ENCODE measurements at places on chromosomes 13 and 19. TPM values are rescaled to one million over a fixed set of nuclear protein-coding genes. Genes with fewer than 3 reads are reported as not detected.

GRCh38 chr19:16330368-16330801 lies 5.8 kb downstream of the KLF2 start:
- H3K27me3 ChIP-seq, result peaks cover 25% of the 10 kb centered on the region
- H3K36me3 ChIP-seq, result peaks cover 45% of the 10 kb centered on the region
- H3K4me1 ChIP-seq, result peaks cover 64% of the 10 kb centered on the region
- peak; percentile 94 for DNase-seq

DNA sequence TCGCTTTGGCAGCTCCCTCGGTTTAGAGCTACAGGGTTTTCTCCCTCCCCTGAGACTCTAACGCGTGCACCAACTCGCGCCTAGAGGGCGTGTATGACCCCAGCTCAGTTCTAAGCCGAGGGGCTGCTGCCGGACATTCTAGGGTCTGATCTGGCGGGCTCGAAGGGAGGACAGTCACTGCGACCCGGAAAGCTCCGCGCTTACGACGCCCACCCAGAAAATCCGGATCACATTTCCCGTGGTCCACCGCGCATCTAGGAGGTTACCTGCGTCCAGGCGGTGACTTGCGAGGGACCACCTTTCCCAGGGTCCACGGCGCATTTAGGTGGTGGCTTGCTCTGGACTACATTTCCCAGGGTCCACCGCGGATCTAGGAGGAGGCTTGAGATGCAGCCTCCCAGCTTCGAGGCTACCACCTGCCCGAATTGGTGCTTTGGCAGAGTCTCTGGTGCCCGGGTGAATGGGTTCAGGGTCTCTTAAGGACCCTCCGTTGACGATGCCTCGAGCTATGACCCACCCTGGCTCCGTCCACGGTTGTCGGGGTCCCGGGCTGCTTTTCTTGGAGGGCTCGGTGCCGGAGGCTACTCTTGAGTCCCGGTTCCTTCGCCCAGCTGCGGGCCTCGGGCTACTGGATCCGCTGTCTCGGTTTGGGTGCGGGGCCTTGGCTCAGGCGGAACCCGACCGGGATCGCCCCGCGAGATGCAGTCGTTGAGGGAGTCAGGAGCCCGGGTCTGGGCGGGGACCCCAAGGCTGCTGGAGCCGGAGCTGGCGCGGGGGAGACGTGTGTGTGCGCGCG lies 30.5 kb downstream of the ZNF146 start:
- H3K36me3 ChIP-seq, result peaks cover 17% of the 10 kb centered on the region
- H3K4me3 ChIP-seq, result no peak overlapping the region
- no peak overlapping the region for H3K27ac ChIP-seq
- no peaks in the 10 kb centered on the region for H3K4me1 ChIP-seq
- H3K27me3 ChIP-seq, result peaks cover 6% of the 10 kb centered on the region

Gene SLC6A16
- 3.4 TPM for total RNA-seq

DNA sequence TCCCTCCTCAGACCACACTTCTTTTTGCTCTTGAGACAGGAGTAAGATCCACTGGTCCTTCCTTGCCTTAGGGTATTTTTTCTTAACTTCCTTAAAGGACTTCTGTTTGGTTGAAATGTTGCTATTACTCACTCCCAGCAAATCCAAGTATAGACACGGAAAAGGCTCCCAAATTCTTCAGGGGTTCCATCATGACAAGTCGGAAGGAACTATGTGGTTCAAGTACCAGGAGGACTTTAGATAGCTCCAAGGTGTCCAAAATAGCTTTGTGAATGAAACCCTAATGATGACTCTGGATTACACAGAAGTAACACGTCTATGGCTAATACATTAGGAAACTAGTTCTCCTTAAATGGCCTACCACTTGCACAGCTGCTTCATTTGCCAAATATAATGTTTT lies 238.7 kb downstream of the KCTD12 start:
- no peak for DNase-seq
- no peak overlapping the region for H3K4me3 ChIP-seq
- H3K27me3 ChIP-seq, result peaks cover 4% of the 10 kb centered on the region
- no peaks in the 10 kb centered on the region for H3K4me1 ChIP-seq
- no peak overlapping the region for H3K27ac ChIP-seq

Gene TNNT1
- total RNA-seq, result not detected

GRCh38 chr13:33711436-33711835 lies 106.5 kb upstream of the RFC3 start:
- no peak overlapping the region for H3K27ac ChIP-seq
- H3K27me3 ChIP-seq, result peaks cover 7% of the 10 kb centered on the region
- no peak overlapping the region for H3K4me3 ChIP-seq
- no peaks in the 10 kb centered on the region for H3K4me1 ChIP-seq
- DNase-seq, result no peak

- DNase-seq, result peak; percentile 38
- H3K27me3 ChIP-seq, result no peaks in the 10 kb centered on the region
- no peak overlapping the region for H3K4me3 ChIP-seq
- peaks cover 9% of the 10 kb centered on the region for H3K4me1 ChIP-seq
Measured at GRCh38 chr13:94620286-94620896, 18.7 kb downstream of the GPR180 start.

Gene SYT5
- total RNA-seq, result 0.47 TPM

GRCh38 chr19:42281146-42281826 lies 12.2 kb downstream of the CIC start:
- H3K4me3 ChIP-seq, result no peak overlapping the region
- peaks cover 63% of the 10 kb centered on the region for H3K4me1 ChIP-seq
- peaks cover 10% of the 10 kb centered on the region for H3K36me3 ChIP-seq
- no peak for DNase-seq
- H3K27me3 ChIP-seq, result no peaks in the 10 kb centered on the region

Gene NLRP4
- total RNA-seq, result not detected

DNA sequence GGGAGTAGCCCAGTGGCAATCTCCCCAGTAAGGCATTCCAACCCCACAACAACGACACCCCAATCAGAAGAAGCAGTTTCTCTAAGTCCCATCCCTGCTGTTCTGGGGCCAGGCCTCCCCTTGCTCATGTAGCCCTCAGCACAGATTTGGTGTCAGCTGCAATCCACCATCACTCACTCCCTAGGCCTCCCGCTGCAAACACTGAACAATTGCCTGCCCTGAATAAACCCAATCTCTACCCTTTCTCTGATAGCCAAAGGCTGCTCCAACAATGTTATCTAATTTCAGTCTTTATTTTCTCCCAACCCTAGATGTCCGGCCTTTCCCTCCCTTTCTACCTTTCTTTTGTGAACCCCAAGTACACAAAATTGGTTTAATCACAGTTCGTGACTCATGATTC lies 5.6 kb upstream of the SOX21 start:
- no peak overlapping the region for H3K4me3 ChIP-seq
- H3K27me3 ChIP-seq, result peaks cover 47% of the 10 kb centered on the region
- no peaks in the 10 kb centered on the region for H3K4me1 ChIP-seq
- DNase-seq, result no peak
- H3K27ac ChIP-seq, result no peak overlapping the region

Gene ZNF836
- total RNA-seq, result 18.7 TPM

Gene ADPRHL1
- 0.87 TPM for total RNA-seq

- no peak overlapping the region for H3K4me3 ChIP-seq
- H3K27me3 ChIP-seq, result peaks cover 33% of the 10 kb centered on the region
- H3K4me1 ChIP-seq, result peaks cover 6% of the 10 kb centered on the region
- H3K36me3 ChIP-seq, result no peaks in the 10 kb centered on the region
- H3K27ac ChIP-seq, result no peak overlapping the region
Measured at GRCh38 chr13:107864543-107865317, 350.6 kb downstream of the LIG4 start.

Gene ADGRE2
- total RNA-seq, result 0.29 TPM

DNA sequence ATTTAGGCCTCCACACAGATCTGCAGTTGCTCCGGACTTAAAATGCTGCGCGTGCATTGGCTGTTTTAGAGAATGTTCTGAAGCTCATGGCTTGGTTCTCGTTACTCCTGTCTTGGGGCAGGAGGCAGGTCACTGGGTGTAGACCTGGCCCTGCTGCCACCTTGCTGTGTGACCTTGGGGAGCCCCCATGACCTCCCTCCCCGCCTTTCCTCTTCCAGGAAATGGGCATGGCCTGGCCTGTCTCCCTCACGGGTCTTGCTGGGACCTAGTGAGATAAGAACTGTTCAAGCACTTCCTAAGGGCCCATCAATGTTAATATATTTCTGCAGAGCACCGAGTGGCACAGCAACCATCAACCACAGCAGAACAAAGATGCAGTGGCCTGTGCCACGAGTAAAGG lies 49.4 kb downstream of the KLF2 start:
- H3K27ac ChIP-seq, result peak overlapping the region; percentile 82
- peaks cover 3% of the 10 kb centered on the region for H3K27me3 ChIP-seq
- H3K4me1 ChIP-seq, result peaks cover 50% of the 10 kb centered on the region
- DNase-seq, result no peak
- peak overlapping the region; percentile 49 for H3K4me3 ChIP-seq
- H3K36me3 ChIP-seq, result peaks cover 56% of the 10 kb centered on the region

GRCh38 chr13:79097201-79097600 lies 308.9 kb downstream of the RBM26 start:
- H3K4me1 ChIP-seq, result no peaks in the 10 kb centered on the region
- H3K27me3 ChIP-seq, result no peaks in the 10 kb centered on the region
- H3K27ac ChIP-seq, result no peak overlapping the region
- H3K4me3 ChIP-seq, result no peak overlapping the region
- DNase-seq, result no peak
- no peaks in the 10 kb centered on the region for H3K36me3 ChIP-seq

Gene FCHO1
- 55.0 TPM for total RNA-seq

Gene SPRED3
- total RNA-seq, result 1.3 TPM

Gene APOC4
- total RNA-seq, result not detected

DNA sequence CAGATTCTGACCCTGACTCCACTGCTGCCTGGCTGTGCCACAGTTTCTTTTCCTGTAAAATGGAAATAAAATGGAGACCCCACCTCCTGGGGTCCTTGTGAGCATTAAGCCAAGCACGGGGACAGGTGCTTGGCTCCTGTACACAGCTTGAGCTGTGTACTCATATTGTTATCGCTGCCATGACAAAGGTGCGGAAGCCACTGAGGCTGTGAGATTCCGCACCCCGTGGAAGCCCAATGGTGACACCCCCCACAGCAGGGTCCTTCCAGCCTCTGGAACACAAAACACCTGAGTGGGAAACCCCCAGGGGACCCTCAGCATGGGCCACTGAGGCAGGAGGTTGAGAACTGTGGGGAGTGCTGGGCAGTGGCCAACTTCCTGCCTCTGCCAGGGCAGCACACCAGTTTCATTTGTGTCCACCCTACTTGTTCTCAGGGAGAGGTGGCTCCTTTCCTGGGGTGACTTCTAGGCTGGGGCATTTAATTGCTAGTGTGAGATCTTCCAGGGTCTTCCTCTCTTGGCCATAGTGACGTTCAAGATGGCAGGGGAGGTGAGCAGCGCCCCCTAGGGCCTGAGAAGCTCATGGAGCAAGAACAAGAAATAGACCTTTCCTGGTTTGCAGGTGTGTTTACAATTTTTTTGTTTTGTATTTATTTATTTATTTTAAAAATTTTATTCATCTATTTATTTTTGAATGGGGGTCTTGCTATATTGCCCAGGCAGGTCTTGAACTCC lies 5.4 kb upstream of the JSRP1 start:
- H3K27ac ChIP-seq, result no peak overlapping the region
- no peak overlapping the region for H3K4me3 ChIP-seq
- no peaks in the 10 kb centered on the region for H3K36me3 ChIP-seq

DNA sequence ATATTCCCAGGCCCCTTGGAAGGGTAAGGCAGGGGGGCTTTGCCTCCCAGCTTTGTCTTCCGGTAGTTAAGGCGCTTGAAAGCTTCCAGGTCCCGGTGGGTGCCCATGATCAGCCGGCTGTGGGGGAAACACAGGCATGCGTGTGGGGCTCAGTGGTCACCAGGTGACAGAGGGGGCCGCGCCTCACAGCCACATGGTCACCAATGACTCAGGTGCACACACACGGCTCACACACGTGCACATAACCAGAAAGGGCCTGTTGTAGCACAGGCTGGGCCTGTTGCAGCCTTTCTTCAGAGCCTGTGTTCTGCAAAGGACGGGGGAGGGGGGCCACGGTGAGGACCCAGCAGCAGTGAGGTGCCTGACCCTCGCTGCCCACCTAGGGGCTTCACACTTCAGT lies 5.9 kb downstream of the NANOS3 start:
- H3K4me3 ChIP-seq, result peak overlapping the region; percentile 15
- no peaks in the 10 kb centered on the region for H3K36me3 ChIP-seq
- peaks cover 68% of the 10 kb centered on the region for H3K4me1 ChIP-seq

Gene CADM4
- total RNA-seq, result 0.10 TPM

DNA sequence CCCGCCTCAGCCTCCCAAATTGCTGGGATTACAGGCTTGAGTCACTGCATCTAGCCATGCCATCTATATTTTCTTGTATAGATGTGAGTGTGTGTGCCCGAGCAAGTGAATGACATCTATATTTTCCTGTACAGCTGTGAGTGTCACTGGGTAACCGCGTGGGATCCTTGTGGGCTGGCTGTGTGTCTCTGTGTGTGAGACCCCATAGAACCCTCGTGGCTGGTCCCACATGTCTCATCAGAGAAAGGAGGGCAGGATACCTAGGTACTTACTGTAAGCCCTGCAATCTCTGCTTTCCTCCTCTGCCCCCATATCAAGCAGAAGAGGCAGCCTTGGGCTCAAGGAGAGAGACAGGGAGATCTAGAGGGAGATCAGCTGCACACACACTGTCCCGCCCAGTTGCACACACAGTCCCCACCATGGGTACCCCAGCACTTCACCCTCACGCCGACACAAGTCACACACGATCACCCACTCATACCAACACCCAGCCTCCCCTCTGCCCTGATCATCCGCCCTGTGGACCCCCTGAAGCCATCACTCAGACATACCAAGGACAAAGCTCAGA lies 655 bp downstream of the DENND1C start:
- no peaks in the 10 kb centered on the region for H3K27me3 ChIP-seq
- H3K36me3 ChIP-seq, result peaks cover 18% of the 10 kb centered on the region
- peak; percentile 50 for DNase-seq

Gene ITGBL1
- total RNA-seq, result not detected

Gene CSNK1G2
- 103 TPM for total RNA-seq

GRCh38 chr13:81916461-81916860 lies 1575.5 kb upstream of the SPRY2 start:
- no peak overlapping the region for H3K4me3 ChIP-seq
- no peaks in the 10 kb centered on the region for H3K27me3 ChIP-seq
- no peaks in the 10 kb centered on the region for H3K4me1 ChIP-seq
- H3K27ac ChIP-seq, result no peak overlapping the region
- H3K36me3 ChIP-seq, result no peaks in the 10 kb centered on the region

Gene ZNF431
- total RNA-seq, result 23.9 TPM

Gene KCNC3
- 0.39 TPM for total RNA-seq

Gene IL17D
- 0.18 TPM for total RNA-seq

GRCh38 chr13:20721454-20722357 lies 18.2 kb downstream of the IL17D start:
- H3K4me1 ChIP-seq, result peaks cover 2% of the 10 kb centered on the region
- H3K36me3 ChIP-seq, result no peaks in the 10 kb centered on the region
- peak overlapping the region; percentile 31 for H3K4me3 ChIP-seq
- peak; percentile 25 for DNase-seq
- peaks cover 19% of the 10 kb centered on the region for H3K27me3 ChIP-seq
- H3K27ac ChIP-seq, result no peak overlapping the region

- no peaks in the 10 kb centered on the region for H3K4me1 ChIP-seq
- H3K27ac ChIP-seq, result no peak overlapping the region
Measured at GRCh38 chr13:58584610-58585009, 953.1 kb downstream of the PCDH17 start.

DNA sequence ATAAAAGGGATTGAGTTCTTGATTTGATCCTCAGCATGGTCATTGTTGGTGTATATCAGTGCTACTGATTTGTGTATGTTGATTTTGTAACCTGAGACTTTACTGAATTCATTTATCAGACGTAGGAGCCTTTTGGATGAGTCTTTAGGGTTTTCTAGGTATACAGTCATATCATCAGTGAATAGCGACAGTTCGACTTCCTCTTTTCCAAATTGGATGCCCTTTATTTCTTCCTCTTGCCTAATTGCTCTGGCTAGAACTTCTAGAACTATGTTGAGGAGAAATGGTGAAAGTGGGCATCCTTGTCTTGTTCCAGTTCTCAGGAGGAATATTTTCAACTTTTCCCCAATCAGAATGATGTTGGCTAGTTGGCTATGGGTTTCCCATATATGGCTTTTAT lies 27.0 kb downstream of the POMP start:
- peaks cover 6% of the 10 kb centered on the region for H3K27me3 ChIP-seq
- H3K27ac ChIP-seq, result no peak overlapping the region
- no peaks in the 10 kb centered on the region for H3K36me3 ChIP-seq
- no peaks in the 10 kb centered on the region for H3K4me1 ChIP-seq
- H3K4me3 ChIP-seq, result no peak overlapping the region
